Inflammatory macrophage treated with lipopolysaccharide for 1 hour (primary cell): ENCODE measurements at places on chromosomes 7 and 10.
A peak's percentile ranks its signal among the peaks of the same experiment; 100 is the strongest.

- peak; percentile 58 for DNase-seq
Observed at GRCh38 chr10:118737603-118738302, 17.0 kb downstream of the CACUL1 start.

GRCh38 chr7:105673367-105674084 is 92.2 kb upstream of the EFCAB10 start:
- peak; percentile 54 for DNase-seq

GRCh38 chr7:38000272-38000671 is 79.8 kb downstream of the EPDR1 start:
- DNase-seq = no peak

DNA sequence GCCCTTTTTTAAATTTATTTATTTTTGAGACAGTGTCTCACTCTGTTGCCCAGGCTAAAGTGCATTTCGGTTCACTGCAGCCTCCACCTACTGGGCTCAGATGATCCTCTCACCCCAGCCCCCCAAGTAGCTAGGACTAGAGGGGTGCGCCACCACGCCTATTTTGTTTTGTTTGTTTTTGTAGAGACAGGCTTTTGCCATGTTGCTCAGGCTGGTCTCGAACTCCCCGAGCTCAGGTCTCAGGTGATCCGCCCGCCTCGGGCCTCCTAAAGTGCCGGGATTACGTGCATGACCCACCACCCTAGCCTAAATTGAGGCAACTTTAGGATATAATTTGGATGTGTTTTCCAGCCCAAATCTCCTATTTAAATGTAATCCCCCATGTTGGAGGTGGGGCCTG is 805 bp downstream of the ZNF736 start:
- DNase-seq = no peak

DNA sequence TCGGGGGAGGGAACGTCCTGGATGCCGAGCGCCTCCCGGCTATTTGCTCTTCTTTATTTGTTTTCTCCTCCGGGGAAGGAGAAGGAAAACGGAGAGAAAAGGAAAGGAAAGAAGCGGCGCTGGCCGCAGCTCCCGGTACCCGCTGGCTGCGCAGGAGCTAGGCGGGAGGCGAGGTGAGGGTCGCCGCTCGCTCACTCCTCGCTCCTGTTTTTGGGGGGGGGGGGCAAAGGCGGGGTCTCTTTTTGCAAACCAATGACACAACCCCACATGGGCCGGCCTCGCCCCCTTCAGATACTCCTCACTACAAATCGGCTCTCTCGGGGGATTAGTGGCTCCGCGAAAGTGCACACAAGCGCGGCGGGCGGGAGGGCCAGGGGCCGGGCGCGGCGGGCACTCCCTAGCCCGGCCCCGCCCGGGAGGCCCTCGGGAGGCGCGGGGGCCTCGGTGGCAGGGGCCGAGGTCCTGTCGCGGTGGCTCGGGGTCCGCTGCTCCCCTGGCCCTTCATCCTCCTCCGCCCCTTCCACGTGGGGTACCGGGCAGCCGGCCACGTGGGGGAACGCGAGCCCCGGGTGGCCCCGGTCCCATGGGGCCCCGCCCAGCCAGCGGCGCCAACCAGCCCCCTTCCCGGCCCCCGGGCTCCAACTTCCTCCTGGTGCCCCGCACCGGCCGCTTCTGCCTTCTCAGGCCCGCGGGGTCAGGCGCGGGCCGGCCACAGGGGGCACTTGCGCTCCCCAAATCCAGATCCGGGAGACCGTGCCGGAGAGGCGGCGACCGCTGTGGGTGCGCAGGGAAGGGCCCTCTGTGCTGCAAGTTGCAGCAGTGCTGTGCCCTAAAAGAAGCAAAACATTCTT is 718 bp upstream of the CTBP2 start:
- peak; percentile 80 for DNase-seq

DNA sequence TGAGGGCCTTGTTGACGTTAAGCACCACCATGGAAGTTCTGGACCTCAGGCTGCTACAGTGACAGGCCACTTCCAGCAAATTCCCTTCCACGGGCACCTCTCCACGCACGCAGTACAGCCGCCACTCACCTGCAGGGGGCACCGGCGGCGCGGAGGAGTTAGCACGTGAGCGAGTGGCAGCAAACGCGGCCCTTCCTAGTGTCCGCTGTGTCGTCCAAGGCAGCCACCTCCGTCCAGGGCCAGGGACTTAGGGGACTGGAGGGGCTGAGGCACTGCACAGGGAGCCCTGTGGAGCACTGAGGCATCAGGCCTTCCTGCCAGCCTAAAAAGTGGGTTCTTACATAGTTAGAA is 164.4 kb downstream of the SVIL start:
- no peak for DNase-seq

- DNase-seq = no peak
Observed at GRCh38 chr10:86700851-86701617, 32.7 kb downstream of the LDB3 start.

- no peak for DNase-seq
Observed at GRCh38 chr10:45592926-45593325, 79.6 kb downstream of the ZFAND4 start.

- no peak for DNase-seq
Observed at GRCh38 chr10:21080261-21080660, 183.2 kb upstream of the NEBL start.

- DNase-seq = no peak
Observed at GRCh38 chr10:11762706-11763500, 20.7 kb downstream of the ECHDC3 start.

DNA sequence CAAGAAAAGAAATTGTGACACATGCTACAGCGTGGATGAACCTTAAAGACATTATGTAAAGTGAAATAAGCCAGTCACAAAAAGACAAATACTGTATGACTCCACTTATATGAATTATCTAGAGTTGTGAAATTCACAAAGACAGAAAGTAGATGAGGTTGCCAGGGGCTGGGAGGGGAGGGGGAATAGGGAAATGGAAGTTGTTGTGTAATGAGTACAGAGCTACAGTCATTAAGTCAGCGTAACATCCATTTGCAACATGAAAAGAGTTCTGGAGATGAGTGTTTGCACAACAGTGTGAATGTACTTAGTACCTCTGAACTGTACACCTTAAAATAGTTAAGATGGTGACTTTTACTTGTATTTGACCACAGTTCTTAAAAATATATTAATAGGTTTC is 112.1 kb upstream of the CDK1 start:
- DNase-seq = peak; percentile 67

- DNase-seq = no peak
Observed at GRCh38 chr7:113628948-113629847, 289.6 kb downstream of the PPP1R3A start.

DNA sequence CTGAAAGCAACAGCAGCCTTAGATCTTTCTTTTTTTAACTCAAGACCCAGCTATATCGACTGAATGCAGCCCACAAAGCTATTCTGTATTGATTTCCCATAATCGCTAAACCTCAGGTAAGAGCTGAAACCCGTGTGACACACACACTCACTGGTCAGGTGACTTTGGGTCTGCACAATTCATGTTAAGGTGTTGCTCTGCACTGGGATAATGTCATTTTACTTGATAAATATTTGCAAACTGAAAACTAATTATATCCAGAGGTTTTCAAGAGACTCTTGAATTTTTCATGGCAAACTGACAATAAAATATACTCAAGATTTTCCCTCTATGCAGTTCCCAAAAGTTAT is 33.1 kb downstream of the SCRN1 start:
- DNase-seq = no peak

DNA sequence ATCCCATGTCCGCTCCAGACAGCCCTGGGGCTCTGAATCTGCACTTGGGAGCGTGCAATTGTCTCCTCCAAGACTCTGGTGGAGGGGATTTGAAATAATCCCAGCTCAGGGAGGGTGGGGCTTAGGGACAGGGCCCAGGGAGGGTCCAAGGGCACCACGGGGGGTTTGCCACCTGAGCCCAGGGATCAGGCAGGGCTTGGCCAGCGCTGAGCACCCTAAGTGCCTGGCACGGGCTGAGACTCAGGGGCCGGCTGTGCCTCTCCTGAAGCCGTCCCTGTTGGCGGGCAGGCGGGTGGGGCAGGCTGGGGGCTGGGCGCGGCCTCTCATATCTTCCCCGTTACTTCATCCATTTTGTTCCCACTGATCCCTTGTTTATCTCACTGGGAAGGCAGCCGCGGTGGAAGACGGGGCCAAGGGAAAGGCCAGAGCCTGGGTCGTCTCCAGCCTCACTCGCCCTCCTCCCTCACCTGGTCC is 41.8 kb upstream of the ELN start:
- no peak for DNase-seq

DNA sequence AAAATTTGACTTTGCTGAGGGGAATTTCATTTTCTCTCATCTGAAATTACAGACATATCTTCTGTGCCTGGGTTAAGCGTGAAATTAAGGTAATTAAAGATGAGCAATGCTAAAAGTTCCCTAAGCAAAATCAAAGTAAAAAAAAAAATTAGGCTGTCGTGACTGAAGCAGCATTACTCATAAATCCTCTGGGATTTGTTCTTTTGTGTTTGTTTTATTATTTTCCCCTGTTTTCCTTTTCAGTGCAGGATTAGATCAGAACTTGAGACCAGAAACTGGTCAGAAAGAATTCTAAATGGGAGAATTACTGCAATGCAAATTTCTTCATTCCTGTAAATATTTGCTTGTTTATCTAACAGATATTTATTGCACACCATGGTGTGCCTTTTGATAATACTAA is 141.4 kb upstream of the BET1 start:
- no peak for DNase-seq

DNA sequence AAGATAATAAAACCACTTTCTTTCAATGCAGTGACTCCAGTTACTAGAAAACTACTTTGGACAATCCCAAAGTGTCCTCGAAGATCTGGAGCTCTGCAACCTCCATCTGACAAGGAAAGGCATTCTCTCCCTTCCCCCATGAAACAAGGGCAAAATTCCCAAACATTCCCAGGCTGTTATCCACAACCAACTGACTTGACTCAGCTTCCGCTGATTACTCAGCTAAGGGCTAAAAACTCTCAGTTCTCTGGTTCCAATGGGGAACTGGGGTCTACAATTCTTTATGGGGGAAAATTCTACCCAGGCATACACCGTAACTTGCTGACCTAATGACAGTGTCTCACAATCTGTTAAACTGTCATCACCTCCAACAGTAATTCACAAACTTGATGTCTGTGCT is 48.4 kb downstream of the SFMBT2 start:
- DNase-seq = no peak

DNA sequence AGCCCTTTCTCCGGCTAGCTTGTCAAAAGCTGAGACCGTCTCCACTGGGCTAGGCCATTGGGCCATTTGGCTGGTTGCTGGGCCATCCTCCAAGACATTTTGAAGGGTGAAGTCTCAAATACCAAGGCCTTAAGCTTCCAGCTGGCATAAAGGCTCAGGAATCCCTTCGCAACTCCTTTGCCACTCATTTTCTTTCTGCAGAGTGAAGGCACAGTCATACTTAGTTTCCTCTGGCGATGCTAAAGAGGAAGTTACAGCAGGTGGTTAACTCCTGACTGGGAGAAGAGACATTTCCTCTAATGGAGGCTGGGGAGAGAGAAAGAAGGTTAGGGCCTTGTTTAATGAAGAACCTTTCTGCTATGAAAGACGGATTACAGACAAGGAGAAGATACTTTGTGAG is 4.8 kb upstream of the REPIN1 start:
- peak; percentile 83 for DNase-seq

DNA sequence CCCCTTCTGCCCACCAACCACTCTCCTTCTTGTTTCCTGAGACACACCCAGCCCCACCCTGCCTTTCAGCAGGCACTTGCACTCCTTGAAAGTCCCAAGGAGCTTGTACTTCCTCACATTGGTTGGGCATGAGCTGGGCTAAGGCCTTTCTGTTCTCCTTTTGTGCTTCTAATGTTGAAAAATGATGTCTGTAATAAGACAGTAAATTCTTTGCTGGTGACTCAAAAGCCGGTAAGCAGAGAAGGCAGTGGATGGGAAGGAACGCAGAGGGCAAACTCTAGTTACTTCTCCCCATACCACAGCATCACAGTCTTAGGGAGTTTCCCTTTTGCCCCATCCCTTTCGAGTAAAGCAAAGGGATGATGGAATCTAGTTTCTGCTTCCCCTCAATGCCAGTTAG is 185.6 kb downstream of the PLXNA4 start:
- DNase-seq = peak; percentile 65
